ENCODE measurements at places on chromosomes 6 and 20. TPM values are rescaled to one million over a fixed set of nuclear protein-coding genes. Genes with fewer than 3 reads are reported as not detected.

The GABRR1 gene
- not detected for total RNA-seq

The BNIP5 gene
- total RNA-seq: not detected

The GSTA3 gene
- total RNA-seq: not detected

The WTAP gene
- 137 TPM for total RNA-seq

The TNNC2 gene
- 1.3 TPM for total RNA-seq

The SPATS1 gene
- total RNA-seq: under 0.01 TPM

The BPIFB2 gene
- not detected for total RNA-seq

The BANF2 gene
- total RNA-seq: not detected

The BACH2 gene
- total RNA-seq: 1.5 TPM

The AGER gene
- total RNA-seq: 0.50 TPM

The OGFRL1 gene
- total RNA-seq: 23.6 TPM

The TSHZ2 gene
- total RNA-seq: 2.6 TPM

The NKAIN2 gene
- not detected for total RNA-seq

The CCNC gene
- 57.0 TPM for total RNA-seq

The SYTL3 gene
- 4.6 TPM for total RNA-seq

The FOXP4 gene
- 1.3 TPM for total RNA-seq

The ZC3H12D gene
- total RNA-seq: under 0.01 TPM

The CDK5RAP1 gene
- 23.8 TPM for total RNA-seq

The EEF1A2 gene
- total RNA-seq: 1.7 TPM

The PRRT1 gene
- total RNA-seq: 0.33 TPM

The SGK2 gene
- total RNA-seq: 0.26 TPM

The ATG5 gene
- 63.4 TPM for total RNA-seq

The HRH3 gene
- total RNA-seq: not detected

The RTN4IP1 gene
- 5.9 TPM for total RNA-seq

Measured in fibroblast of lung (primary cell).